Brain (organoid and tissue), 16 donors: ENCODE measurements at places on chromosomes 2 and 18.

- DNase-seq = peak; percentile 82
These were observed 298.8 kb downstream of the ZNF407 start for GRCh38 chr18:74896390-74896991.

GRCh38 chr2:147456779-147457178 is 388.1 kb upstream of the ACVR2A start:
- DNase-seq = peak; percentile 58

DNA sequence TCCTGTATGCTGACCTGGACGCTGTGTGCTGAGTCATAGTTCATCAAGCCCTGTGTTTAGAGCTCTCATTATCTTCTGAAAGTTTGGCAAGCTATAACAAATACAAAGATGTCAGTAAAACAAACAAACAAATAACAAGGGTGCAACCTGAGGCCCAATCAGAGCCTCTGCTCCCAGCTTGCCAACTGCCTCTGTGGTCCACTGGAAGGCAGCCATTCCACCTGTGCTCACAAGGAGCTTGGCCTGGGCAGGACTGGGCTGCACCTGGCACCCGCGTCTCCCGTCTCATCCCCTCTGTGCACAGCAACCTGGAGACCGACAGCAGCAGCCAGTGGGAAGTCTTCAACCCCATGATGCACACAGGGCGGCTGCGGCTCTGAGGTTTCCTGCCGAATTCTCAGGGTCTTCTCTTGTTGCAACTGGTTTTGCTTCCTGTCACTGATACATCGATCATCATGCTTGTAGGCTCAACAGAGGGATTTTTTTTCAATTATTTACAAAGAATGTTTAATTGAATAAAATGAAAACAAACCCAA is 97.8 kb downstream of the TMEM18 start:
- no peak for DNase-seq

- DNase-seq = peak; percentile 91
These were observed 300.9 kb downstream of the PHLPP1 start for GRCh38 chr18:63016270-63016669.

DNA sequence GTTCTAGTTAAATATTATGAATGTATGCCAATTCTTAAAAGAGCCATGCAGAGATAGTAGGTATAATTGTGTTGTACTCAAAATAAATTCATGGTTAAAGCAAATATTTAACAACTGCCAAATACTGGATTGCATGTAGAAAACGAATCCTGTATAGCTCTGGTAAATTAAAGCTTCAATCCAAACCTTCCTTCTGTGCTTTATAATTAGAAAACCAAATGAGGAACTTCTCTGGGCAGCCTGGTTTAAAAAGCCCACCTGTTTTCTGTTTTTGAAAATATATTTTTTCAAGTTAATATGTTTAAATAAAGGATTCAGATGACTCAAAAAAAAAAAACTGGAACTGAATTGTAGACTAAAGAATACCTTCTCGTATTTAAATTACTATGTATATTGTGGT is 48.3 kb upstream of the ITGA4 start:
- no peak for DNase-seq

DNA sequence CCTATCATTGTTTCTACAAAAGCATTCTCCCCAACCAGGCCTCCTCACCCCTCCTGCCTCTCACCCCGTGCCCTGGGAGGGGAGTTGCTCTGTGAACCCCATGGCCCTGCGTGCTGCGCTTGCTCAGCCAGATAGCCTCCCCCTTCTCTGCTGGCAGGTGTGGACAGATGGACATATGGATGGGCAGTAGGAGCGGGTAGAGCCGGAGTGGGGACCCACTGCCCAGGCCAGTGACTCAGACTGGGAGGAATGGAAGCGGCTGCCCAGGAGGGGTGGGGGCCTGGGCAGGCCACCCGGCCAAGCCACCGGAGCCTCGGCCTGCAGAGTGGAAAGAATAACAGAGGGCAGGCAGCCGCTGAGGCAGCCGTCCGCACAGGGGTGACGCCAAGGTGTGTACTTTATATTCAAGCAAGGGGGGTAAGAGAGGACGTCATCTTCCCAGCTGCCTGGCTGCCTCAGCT is 8.7 kb downstream of the CYP26B1 start:
- no peak for DNase-seq

- no peak for DNase-seq
These were observed 239.7 kb downstream of the GPD2 start for GRCh38 chr2:156675896-156676295.

- no peak for DNase-seq
These were observed 89.1 kb downstream of the TGIF1 start for GRCh38 chr18:3538954-3539617.

- DNase-seq = no peak
These were observed 40.0 kb downstream of the BCL2L11 start for GRCh38 chr2:111160758-111161157.

DNA sequence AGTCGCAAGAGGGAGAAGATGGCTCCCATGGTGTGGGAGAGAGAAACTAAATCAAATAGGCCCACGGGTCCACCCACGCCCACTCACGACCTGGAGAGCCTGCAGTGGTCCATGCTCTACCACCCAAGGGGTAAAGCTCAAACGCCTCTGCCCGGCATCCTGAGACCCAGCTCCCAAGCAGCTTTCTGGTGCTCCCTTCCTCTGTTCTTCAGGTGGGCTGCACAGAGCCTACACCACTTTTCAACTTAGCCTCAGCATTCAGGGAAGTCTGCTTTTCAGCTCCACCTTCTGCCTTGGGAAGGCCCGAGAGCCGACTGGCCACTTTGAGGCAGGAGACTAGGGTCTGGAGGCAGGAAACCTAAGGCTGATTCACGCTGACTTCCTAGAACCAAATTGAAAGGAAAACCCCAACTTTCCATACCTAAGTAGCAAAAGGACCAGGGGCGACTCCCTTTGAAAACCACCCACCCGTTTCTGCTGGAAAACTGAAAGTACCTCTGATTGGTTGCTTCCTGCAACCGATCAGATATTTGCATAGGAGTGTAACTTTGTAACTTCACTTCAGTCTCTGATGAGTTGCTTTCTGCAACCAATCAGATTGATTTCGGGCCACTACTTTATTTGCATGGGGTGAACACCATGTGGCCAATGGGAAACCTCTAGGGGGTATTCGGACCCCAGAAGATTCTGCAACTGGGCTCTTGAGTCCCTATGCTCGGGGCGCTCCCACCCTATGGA is 26.8 kb upstream of the SPATA3 start:
- DNase-seq = no peak

- no peak for DNase-seq
These were observed 249.5 kb upstream of the KLHL14 start for GRCh38 chr18:33022370-33022769.

DNA sequence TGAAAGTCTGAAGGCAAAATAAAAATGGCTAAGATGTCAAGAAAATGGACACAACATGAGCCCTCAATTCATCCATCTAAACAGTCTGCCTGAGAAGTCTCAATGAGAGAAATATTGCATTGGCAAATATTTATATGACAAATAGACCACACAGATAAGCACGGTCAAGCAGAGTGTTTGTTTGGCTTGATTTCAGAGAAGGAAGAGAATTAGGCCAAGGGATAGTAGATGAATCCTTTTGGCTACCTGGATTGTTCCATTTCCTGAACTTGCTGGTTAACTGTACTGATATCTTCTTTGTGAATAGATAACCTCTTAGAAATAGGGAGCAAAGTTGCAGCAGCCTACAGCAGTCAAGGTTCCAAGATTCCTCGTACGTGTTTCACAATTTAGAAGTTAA is 129.6 kb downstream of the RBMS1 start:
- DNase-seq = no peak

DNA sequence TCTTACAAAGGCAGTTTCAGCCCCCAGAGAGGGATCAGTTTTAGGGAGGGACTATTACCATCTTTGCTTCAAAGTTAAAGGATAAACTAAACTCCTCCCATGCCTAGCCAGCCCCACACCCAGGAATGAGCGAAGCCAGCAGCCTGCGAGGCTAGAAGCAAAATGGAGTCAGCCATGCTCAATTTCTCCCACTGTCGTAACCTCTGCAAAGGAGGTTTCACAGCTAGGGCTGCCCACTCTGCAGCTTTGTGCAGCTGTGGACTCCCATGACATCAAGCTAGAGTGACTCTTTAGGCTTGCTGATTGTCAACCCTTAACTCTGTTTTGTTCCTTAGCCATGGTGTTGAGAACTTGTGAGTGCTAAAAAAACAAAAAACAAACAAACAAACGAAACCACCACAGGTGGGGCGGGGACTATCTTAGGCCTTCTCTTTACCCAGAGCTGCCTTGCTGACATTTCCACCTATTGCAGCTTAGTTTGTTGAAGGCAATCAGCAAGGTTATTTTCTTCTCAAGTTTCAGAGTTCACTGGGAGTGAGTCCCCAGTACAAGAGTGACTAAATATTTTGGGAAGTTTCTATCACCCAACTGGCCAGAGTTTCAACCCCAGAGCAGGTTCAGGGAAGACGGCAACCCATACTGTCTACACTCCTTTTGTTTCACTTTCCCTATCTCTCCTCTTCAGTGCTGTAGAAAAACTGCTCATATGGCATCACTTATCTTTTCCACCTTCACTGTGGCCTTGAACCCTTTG is 592.1 kb downstream of the XIRP2 start:
- DNase-seq = no peak

DNA sequence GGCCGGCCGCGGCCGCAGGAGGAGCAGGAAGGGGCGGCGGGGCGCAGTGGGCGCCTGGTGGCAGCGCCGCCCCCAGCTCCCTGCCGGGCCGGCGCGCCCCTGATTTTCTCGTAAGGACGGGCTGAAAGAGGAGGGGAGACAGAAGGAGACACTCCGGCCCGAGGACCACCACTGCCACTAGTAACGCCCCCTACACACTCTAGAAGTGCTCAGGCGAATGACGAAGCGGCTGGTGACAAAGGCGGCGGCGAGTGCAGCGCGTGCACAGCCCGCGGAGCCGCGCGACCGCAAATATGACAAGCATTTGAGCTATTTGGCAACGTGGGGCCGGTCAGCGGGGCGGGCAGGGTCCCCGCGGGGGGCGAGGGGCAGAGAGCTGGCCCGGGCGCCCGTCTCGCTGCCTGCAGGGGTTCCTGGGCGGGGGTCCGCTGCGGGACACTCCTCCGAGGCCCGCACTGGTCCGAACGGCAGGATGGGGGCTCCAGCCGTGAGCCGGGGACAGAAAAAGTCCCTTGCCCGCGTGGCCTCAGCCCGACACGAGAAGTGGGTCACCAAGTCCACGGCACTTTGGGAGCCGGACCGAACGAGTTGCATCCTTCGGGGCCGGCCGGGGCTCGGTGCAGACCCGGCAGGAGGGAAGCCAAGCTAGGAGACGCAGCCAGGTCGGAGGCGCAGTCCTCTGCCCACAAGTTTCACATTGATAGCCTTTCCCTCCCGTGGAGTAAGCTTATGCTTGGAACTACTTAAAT is 524 bp upstream of the SERTAD2 start:
- DNase-seq = peak; percentile 92

DNA sequence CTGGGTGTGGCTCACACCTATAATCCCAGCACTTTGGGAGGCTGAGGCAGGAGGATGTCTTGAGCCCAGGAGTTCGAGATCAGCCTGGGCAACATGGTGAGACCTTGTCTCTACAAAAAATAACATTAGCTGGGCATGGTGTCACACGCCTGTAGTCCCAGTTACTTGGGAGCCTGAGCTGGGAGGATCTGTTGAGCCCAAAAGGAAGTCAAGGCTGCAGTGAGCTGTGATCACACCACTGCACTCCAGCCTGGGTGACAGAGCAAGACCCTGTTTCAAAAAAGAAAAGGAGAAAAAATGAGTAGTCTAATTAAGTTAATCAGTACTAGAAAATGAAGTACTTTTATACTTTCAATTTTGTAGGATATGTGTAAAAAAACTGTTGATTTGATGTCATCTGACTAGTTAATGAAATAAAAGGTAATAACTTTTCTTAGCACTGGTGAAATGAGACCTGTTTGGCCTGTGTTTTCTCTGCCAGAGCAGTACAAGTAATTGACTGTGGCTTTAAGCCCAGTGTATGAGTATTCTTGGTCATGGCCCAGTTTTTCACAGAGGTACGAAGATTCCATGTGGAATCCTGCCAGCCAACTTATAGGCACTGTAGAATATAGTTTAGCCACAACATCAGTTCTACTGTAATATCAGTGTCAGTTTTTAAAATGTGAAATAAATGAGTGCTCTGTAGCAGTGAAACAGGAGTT is 35.8 kb downstream of the MFSD6 start:
- DNase-seq = no peak

DNA sequence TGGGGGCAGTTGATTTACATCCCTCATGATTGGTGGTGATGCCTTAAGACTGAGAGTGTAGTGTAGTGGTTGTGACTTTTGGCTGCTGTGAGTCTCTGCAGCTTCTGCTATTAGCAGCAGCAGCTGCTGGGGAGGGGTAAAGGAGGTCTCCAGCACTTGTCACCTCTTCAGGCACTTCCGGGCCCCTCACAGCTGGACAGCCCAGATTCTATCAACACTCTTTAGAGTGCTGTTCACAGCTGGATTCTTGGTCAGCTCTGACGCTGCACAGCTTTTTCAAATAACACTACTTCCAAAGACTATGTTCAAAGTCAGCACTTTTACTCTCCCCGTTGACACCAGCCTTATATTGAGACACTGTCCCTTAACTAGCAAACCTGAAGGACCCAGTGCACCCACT is 396.0 kb downstream of the MEIS1 start:
- no peak for DNase-seq

DNA sequence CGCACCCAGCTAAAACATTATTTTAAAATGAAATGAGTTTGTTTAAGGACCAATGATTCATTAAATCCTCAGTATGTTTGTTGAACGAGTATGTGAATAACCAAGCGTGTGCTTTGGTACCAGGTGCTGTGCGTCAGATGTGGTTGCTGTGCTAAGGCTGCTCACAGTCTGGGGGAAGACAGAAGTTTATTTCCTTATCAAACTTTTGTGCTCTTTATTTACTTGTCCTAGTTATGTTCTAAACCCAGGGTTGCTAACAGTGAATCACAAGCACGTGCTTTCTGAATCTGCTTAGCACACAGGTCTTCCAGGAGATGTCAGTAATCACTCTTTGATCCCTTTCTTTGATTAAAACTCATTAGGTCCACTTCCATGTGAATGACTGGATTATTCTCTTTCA is 37.0 kb downstream of the RAPGEF4 start:
- no peak for DNase-seq

GRCh38 chr2:15666861-15667808 is 75.5 kb downstream of the DDX1 start:
- no peak for DNase-seq
